Fibroblast of gingiva (primary cell): ENCODE measurements at places on chromosomes 7 and 10.

DNA sequence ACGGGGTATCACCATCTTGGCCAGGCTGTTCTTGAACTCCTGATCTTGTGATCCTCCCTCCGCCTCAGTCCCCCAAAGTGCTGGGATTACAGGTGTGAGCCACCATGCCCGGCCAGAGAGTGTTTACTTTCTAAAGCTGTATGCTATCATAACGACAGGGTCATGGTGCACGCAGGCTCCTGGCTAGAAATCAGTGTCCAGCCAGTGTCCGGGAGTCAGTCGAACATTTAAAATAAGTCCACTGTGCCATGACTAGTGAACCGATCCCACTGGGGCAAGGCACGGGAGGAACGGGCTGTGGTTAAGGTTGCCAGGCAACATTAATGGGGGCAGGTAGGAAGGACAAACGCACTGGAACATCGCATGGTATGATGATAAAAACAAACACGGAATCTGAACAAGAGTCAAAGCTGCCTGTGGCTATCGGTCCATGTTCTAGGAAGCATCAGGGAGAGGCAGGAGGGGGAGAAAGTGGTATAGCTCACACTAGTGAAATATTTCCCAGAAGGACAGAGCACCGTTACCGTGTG lies 89.0 kb upstream of the SEPHS1 start:
- no peak for DNase-seq

DNA sequence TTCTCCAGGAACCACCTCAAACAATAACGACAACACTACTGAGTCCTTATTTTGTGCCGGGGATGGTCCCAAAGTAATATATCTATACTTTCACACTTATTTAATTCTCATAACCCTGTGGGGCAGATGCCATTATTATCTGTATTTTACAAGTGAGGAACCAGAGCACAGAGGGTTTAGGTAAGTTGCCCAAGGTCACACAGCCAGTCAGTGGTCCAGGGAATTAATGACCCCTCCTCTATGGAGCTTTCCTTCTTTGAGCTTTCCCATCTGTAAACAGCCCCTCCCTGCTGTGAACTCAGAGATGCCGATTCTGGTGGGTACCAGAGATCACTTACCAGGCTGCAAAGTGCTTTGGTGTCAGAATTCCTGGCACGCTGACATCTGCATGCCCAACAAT lies 105.7 kb downstream of the C10orf105 start:
- DNase-seq, result no peak

- no peak for DNase-seq
These were observed at the start of gene NEUROG3 for GRCh38 chr10:69573056-69573806. Gene NEUROG3 (minus strand): TSS chr10:69573422. CDS start chr10:69573043, 379 bp downstream.

- peak; percentile 93 for DNase-seq
These were observed 39.8 kb upstream of the LANCL2 start for GRCh38 chr7:55325371-55325792.

GRCh38 chr10:12681252-12681651 lies 320.3 kb downstream of the CCDC3 start:
- DNase-seq, result no peak

- peak; percentile 60 for DNase-seq
These were observed 101.0 kb downstream of the MYL10 start for GRCh38 chr7:101527844-101528667.

- peak; percentile 46 for DNase-seq
These were observed 2.2 kb upstream of the SKIDA1 start for GRCh38 chr10:21527598-21528235.

DNA sequence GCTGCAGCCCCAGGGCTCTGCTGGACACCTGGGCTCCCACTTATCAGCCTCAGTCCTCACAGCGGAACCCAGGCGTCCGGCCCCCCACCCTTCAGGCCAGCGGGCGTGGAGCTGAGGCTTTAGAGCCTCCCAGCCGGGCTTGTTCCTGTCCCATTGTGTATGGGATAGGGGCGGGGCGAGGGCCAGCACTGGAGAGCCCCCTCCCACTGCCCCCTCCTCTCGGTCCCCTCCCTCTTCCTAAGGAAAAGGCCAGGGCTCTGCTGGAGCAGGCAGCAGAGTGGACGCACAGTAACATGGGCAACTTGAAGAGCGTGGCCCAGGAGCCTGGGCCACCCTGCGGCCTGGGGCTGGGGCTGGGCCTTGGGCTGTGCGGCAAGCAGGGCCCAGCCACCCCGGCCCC lies 2.7 kb downstream of the NOS3 start:
- no peak for DNase-seq

DNA sequence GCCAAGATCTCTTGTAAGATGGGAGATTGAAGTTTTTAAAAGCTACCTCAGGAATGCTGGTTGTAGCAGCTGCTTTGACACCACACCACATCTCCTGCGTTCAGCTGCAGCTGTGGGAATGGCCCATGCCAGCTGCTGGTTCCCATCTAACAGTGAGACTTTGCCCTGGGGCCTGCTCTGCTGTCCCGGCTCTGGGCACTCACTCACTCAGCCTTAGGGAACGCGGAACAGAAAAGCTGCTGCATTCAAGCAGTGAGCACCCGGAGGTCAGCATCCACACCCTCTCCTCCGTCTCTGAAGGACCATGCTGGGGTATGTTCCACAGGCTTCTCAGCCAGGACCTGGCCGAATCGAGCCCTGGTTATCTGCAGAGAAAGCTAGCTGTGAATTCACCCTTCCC lies 197.1 kb upstream of the CXCL12 start:
- DNase-seq, result peak; percentile 38

GRCh38 chr10:78959924-78960285 lies 108.9 kb upstream of the ZMIZ1 start:
- DNase-seq, result no peak
